Activated T-helper 9 cell treated with anti-CD3 and anti-CD28 coated beads, Interleukin-2, amount 50 U/mL, for 16 hours (primary cell): ENCODE measurements at places on chromosomes 4 and X.

DNA sequence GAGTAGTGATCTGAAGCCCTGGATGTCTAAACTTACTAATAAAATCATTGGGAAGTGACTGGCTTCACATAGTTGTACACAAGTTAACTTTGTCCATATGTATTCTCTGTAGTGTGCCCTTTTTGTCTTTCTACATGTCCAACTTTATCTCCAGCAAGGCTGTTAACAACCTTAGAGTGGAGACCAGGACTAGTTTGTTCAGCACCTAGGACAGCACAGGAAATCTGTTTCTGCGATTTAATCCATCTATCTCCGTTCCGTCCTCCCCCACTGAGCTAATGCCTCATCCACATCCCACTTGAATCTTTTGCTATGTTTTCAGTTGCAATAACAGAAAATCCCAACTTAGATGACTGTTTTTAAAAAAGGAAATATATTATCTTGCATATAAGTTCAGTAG, 3.4 kb upstream of the ARR3 start:
- no peak for DNase-seq

DNA sequence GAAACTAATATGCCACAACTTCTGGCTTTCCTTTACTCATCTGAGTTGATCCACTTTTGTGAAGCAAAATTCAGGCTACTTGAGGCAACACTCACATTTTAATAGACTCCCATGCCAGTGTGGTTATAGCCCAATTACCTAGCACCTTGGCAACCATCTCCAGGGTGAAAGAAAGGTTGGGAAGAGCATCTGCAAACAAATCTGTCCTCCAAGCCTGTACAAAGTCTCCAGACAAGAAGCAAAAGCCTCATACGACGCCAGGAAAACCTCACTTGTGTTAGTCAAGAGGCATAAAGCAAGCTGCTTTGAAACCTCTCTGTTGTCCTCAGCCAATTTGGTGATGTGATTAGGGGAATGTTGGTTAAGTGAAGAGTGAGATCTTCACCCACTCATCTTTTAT, 246.6 kb downstream of the THOC2 start:
- no peak for DNase-seq

GRCh38 chr4:113760094-113760794, 1.3 kb downstream of the CAMK2D start:
- peak; percentile 8 for DNase-seq

- no peak for DNase-seq
Observed at GRCh38 chrX:120549483-120550452, 11.0 kb downstream of the CUL4B start.

DNA sequence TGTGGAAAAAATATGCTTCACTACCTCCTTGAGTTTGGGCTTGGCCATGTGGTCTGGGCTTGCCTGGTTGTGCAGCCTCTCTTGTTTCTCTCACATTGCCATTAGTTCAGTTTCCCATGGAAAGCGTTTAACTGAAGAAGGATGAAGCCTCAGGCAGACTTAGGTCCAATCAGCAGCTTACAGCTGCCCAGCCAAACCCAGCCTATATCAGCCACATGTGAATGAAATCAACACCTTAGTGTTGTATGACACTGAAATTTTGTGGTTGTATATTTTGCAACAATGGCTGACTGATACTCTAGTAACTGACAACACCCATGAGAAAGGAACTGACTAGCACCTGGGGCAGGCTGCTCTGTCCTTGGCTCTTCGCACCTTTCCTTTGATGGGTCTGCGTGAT, 81.2 kb downstream of the KLF8 start:
- DNase-seq: no peak

DNA sequence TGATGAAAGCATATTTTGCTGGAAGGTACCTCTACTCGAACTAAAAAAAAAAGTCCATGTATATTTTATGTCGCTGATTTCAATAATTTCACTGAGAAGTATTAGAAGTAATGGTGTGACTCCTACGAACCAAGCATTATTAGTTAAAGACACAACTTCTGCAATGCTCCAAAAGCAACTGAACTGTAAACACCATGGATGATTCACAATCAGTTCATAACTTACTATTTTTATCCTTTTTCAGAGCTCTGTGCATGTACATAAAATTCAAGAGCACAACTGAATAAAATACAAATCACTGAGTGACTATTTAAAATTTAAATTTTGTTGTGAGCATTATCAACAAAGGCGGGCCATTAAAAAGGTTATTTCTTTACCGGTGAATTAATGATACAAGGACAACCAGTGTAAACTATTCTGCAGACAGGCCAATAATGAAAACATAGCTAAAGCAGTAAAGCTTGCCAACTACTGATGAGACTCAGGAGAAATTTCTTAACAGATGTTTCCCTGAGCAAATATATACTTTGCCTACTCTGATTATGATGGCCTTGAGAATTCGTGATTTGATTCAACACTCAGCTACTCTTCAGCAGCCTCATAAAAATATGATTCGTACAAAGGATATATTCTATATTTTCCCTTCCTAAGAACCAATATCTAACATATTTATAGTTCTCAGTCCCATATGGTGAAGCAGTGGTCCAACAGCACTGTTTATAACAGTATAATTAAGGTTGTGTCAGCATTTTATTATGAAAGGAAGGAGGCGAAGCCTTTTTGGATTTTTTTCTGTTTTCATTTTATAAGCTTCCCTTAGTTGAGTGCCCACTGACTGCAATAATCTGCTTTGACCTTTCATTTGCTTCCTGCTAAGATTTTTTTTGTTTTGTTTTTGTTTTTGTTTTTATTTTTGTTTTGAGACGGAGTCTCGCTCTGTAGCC, 62.8 kb upstream of the NEIL3 start:
- no peak for DNase-seq

DNA sequence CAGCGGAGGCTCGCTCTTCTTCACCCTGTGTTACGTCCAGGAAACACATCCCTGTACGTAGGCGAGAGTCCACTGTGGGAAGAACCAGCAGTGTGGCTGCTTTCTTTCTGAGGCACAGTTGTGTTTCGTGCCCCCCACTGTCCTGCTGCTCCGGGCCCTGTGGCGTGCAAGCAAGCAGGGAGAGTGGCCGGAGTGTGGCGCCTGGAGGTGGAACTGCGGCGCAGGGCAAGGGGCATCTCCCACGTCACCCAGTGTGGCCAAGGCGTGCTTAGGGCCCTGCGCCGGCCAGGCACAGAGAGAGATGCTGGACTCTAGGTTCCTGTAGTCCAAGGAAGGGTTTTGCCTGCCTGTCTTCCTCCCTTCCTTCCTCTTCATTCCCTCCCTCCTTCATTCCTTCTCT, 13.3 kb upstream of the PSAPL1 start:
- DNase-seq: no peak

- DNase-seq: no peak
Observed at GRCh38 chrX:71222929-71223328, at the start of gene GJB1. GJB1 (plus strand) TSS chrX:71223224; CDS start chrX:71223708, 484 bp downstream.

DNA sequence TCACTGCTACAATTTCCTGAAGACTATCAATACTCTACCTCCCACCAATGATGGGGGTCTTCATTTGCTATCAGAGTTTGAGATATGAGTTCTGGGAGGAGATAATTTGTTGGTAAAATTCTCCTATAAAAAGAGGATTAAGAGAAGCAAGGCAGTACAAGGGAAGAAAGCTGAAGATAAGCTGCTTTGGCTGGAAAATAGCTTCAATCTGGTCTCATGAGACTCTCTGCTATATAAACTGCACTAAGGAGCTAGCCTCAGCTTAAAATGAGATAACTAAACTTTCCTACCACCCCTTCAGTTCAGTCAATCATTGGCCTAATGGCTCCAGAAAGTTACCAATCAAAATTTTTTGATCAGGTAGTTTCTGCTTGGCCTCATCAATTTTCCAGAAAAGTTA, 2105.0 kb downstream of the ARAP2 start:
- DNase-seq: no peak

- DNase-seq: no peak
Observed at GRCh38 chr4:140151699-140152012, 2.3 kb downstream of the MAML3 start.

DNA sequence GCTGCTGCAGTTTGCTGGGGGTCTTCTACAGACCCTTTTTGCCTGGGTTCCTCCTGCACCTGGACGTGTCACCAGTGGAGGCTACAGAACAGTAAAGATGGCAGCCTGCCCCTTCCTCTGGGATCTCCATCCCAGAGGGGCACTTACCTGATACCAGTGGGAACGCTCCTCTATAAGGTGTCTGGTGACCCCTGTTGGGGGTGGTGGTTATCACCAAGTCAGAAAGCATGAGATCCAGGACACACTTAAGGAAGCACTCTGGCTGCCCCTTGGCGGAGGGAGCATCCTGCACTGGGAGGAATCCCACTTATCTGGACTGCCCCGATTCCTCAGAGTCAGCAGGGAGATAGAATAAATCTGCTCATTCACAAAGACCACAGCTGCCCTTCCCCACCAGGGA, 218.9 kb upstream of the GALNTL6 start:
- no peak for DNase-seq

- DNase-seq: no peak
Observed at GRCh38 chr4:152486429-152487389, 49.2 kb downstream of the FBXW7 start.

DNA sequence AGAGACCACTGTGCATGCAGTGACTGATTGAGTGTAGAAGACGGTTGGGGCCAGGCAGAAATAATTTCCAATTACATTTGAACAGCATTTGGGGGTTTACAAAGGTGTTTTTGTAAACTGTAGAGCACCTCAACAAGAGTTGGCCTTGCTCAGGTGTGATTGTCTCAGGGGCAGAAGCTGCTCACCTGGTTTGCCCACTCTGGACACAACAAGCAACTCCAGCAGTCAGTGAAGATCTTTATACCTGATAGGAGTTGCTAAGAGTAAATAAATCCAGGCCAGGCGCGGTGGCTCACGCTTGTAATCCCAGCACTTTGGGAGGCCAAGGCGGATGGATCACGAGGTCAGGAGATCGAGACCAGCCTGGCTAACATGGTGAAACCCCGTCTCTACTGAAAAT, 221.3 kb downstream of the RAB28 start:
- DNase-seq: no peak

- DNase-seq: no peak
Observed at GRCh38 chrX:141791856-141792255, 46.3 kb upstream of the MAGEC3 start.

DNA sequence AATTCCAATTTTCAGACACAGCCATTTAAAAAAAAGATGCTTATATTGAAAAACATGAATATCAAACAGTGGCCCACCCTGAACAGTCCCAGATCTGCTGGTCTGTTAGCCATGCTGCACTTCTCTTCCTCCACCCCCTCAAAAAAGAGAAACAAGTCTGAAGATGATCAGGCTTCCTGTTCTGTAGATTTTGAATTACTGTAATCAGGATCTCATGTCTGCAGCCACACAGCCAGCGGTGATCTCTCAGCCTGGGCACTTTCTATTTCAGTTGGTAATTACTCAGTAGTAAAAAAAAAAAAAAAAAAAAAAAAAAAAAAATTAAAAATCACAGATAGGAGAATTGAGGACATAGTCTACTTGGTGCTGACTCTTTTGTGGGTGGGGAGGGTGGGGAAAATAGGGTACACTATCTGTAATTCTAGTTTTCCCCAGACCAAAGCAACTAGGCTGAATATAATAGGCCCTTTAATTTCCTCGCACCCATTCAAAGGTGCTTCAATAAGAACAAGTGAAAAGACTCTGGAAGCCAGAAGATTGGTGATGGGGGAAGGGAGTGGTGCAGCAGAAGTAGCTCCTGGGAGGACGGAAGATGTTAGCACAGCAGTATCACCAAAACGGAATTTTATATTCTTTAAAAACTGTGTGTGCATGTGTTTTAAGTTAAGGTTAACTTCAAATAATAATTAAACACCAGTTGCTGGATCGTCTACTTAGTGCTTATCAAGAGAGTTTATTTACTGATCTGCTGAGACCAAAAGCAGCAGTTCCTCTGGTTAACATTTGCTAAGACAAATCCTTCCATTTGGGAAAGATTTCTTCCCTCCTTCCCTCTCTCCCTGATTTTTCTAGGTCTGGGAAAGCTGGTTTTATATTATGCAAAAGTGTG, 47.0 kb downstream of the SPRY1 start:
- no peak for DNase-seq

DNA sequence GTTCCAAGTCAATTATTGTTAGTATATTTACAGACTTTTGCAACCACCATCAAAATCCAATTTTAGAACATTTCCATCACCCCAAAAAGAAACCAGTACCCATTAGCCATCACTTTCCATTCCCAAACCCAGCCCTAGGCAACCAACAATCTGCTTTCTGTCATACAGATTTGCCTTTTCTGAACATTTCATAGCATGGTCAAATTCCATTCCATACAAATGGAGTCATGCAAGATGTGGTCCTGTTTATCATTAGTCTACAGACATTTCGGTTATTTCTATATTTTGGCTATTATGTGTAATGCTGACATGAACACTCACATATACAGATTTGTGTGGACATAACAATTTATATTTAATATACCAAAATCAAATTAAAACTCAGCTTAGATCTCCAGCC, 508.7 kb downstream of the ZNF674 start:
- DNase-seq: no peak

- no peak for DNase-seq
Observed at GRCh38 chrX:39261446-39262147, 460.3 kb downstream of the MID1IP1 start.

DNA sequence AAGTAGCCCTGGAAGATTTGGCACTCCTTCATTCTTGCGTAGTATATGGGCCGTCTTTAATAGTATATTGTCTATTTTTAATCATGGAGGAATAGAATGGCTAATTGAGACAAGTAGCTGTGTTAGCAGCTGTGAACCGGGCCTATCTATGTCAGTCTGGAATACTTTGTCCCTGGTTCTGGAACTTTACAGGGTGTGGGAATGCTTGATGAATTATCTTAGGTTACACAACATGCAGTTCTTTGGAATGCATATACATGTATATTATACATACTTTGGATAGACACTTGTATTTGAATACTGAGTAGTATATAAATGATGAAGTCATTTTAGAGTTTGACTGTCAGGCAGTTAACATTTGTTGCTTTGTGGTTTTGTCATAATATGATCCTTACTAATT, 37.4 kb downstream of the PDLIM5 start:
- DNase-seq: no peak

- DNase-seq: no peak
Observed at GRCh38 chrX:25105221-25105620, 89.5 kb upstream of the ARX start.

DNA sequence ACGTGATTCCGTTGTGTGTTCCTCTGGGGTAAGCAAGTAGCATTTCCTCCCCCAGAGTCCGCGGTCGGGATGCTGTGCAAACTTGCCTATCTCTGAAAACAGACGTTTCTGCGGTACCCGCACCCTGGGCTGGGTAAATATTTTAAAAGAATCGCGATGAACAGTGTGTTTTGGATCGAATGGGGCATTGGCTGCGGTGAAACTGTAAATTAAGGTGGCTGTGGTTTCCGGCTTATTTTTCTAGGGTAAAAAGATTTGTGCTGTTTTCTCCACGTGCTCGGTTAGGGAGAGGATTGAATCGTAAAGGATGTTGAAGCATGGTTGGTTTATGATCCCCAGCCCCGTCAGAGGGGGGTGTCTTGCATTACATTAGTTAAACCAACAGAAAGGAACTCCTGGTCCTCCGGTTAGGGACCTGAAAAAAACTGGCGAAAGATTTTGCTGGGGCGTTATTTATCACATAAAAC, 1.2 kb downstream of the HHIP start:
- DNase-seq: no peak
